ENCODE measurements at places on chromosomes 2 and 18. TPM values are rescaled to one million over a fixed set of nuclear protein-coding genes. Genes with fewer than 3 reads are reported as not detected.

The SFT2D3 gene
- not detected for polyA plus RNA-seq

The IL1RL1 gene
- 0.13 TPM for polyA plus RNA-seq

The CLEC4F gene
- polyA plus RNA-seq = not detected

The GCC2 gene
- polyA plus RNA-seq = 53.1 TPM

The TAF4B gene
- 1.5 TPM for polyA plus RNA-seq

The REG3A gene
- polyA plus RNA-seq = not detected

The KCNF1 gene
- polyA plus RNA-seq = 0.10 TPM

The KCNIP3 gene
- 3.7 TPM for polyA plus RNA-seq

DNA sequence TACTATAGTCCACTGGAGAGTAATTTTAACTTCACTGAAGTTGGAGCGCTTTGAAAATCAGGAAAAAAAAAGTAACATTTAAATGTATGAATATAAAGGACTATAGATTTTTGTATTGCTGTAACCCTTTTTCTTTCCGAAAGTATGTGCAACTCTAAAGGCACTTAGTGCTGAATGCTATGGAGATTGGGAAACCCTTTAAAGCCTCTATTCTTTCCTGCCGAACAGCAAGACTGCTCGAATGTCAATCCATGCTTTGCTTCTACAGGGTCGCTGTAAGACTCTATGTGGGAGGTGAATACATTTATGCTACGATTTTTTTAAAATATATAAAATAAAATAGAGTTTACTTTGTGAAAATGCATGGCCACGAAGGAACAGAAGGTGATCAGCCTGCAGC lies 825 bp downstream of the GRB14 start:
- DNase-seq = no peak

DNA sequence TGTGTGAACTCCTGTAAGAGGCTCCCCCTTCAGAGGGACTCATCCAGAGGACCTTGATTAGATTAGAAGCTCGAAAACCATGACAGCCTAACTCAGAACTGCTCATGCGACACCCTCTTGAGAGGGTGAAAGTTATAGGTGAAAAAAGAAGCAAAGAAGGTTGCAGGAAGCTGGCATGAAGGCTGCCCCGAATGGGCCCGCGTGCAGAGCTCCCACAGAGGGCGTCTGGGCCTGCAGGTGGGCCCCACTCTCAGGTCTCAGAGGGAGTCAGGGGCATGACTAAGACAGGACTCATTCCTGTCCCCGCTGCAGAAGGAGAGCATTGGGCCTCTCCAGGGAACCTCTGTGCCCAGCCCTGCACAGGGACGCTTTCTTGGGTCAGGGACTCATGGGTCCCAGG lies 235.4 kb downstream of the EIPR1 start:
- no peak for DNase-seq

GRCh38 chr2:28374331-28374730 lies 18.3 kb upstream of the FOSL2 start:
- no peak for DNase-seq

GRCh38 chr2:22261165-22261564 lies 1123.8 kb upstream of the KLHL29 start:
- DNase-seq = no peak

- DNase-seq = no peak
Observed at GRCh38 chr2:11896386-11896785, 150.0 kb downstream of the LPIN1 start.

DNA sequence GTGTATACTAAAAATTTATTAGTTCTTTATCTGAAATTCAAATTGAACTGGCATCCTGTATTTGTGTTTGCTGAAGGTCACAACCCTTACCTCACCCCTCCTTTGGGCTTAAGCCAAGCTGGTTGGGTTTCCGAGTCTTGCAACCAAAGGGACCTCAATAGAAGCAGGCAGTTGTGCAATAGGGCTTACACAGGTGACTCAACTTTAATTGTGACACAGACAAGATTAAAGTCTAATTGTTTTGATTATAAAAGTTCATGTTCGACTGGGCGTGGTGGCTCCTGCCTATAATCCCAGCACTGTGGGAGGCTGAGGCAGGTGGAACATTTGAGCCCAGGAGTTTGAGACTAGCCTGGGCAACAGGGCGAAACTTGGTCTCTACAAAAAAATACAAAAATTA lies 71.5 kb downstream of the RAB31 start:
- peak; percentile 55 for DNase-seq

GRCh38 chr2:235095569-235095968 lies 143.8 kb downstream of the SH3BP4 start:
- DNase-seq = peak; percentile 56

GRCh38 chr2:40289771-40290404 lies 162.0 kb downstream of the SLC8A1 start:
- DNase-seq = no peak

GRCh38 chr2:230582851-230583283 lies 129.8 kb upstream of the CAB39 start:
- DNase-seq = no peak

DNA sequence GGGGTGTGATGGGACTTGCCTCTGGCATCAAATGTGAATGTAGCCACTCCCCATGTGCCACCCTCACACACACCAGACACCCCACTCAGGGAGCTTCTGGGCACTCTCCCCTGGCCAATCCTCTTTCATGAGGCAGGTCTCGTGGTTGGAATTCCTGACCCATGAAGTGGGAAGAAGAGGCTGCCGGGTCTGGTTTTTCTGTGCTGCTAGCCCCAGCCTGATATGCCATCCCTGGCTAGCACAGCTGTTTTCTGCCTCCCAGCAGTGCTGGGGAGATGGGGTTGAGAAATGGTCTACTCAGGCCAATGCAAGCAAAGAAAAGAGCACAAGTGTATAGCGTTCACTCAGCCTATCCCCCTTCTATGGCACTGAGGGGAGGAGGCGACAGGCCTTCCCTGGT lies 1.2 kb upstream of the C2orf72 start:
- DNase-seq = no peak

GRCh38 chr2:155203178-155203577 lies 504.7 kb downstream of the KCNJ3 start:
- no peak for DNase-seq

GRCh38 chr2:44974064-44974715 lies 32.7 kb downstream of the SIX3 start:
- peak; percentile 80 for DNase-seq

DNA sequence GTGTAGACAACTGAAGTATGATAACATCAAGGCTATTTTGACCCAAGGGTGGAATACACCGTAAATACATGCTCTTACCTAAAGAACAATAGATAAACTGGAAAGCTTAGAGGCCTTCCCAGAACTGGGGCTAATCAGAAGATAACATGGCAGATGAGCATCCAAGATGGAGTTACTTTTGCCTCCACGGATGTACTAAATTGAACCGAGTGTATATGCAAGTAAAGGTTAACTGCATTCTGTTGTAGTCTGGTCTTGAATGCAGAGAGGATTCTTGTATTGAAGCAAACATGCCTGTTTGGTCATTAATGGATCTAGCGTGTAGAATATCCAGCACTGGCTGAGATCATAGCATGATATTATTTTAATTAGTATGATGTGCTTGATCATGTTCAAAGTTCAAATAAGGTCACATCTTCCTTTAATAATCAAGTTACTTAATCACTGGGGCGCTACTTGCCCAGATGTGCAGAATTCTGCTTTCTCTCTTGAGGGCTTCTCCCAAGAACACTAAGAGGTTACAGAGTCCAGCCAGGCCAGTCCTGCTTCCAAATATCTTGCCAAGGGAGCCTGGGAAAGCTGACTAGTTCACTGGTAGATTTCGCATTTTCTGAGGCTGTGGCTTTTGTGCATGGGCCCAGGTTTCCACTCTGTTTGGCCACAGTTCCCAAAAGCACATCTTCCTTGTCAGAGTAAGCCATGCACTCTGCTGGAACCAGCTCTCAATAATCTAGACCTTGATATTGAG lies 37.5 kb upstream of the ACSL3 start:
- DNase-seq = no peak

- DNase-seq = no peak
Observed at GRCh38 chr2:28488083-28488830, 7.6 kb upstream of the PLB1 start.

GRCh38 chr2:123693836-123694235 lies 331.3 kb upstream of the CNTNAP5 start:
- DNase-seq = no peak

- no peak for DNase-seq
Observed at GRCh38 chr2:50943791-50944190, 88.1 kb downstream of the NRXN1 start.

DNA sequence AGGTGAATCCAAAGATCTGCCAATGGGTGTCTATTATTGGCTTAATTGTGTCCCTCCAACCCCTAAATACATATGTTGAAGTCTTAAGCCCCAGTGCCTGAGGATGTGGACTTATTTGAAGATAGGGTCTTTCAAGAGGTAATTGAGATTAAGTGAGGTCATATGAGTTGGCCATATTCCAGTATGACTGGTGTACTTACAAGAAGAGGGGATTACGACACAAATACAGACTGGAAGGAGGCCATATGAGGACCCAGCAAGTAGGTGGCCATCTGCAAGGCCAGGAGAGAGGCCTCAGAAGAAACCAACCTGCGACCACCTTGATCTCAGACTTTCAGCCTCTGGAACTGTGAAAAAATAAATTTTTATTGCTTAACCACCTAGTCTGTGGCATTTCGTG lies 121.1 kb upstream of the FN1 start:
- peak; percentile 42 for DNase-seq

GRCh38 chr18:8745355-8746014 lies 40.1 kb downstream of the MTCL1 start:
- peak; percentile 88 for DNase-seq

DNA sequence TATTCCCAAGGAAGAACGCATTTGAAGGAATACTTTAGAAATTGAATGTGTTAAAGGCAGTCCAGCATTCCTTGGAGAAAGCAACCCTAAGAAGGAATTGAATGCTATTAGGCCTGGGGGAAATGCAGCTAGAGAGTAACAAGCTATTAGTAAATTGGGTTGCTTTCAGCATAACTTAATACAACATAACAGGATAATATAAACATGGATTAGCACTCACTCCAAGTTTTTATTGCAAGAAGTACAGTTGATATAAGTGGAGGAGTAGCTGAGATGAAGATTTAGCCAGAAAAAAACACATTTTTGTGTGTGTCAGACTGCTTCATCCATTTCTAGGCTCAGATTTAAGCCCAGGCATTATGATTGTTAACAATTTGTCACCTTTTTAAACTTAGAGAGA lies 314.6 kb downstream of the MEIS1 start:
- DNase-seq = no peak
